ENCODE measurements at places on chromosomes 5 and 9.

GRCh38 chr5:31182136-31182535 is 11.3 kb upstream of the CDH6 start:
- DNase-seq: no peak

GRCh38 chr5:71883742-71884103 is 164.6 kb downstream of the CARTPT start:
- DNase-seq: no peak

DNA sequence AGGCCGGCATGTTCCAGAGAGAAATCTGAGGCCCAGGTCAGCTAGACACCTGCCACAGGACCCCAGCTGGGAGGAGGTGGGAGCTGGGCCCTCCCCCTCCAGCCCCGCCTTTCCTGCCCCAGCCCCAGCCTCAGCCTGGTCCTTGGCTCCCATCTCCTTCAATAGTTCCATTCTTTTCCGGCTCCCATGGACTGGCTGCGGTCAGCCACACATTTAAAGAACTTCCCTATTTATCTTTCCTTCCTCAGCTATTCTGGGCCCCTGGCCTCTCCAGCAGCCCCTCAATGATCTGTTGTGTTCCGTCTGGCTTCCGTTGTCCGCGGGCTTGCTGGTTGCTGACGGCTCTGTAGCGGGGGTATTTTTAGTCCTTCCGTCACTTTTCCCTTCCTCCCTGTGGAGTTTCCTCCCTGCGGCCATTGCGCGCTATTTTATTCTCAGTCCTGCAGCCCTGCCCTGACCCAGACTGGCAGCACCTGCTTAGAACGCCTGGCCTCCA is 73.8 kb downstream of the AMBP start:
- no peak for DNase-seq

GRCh38 chr9:76580820-76581219 is 121.8 kb downstream of the GCNT1 start:
- no peak for DNase-seq

DNA sequence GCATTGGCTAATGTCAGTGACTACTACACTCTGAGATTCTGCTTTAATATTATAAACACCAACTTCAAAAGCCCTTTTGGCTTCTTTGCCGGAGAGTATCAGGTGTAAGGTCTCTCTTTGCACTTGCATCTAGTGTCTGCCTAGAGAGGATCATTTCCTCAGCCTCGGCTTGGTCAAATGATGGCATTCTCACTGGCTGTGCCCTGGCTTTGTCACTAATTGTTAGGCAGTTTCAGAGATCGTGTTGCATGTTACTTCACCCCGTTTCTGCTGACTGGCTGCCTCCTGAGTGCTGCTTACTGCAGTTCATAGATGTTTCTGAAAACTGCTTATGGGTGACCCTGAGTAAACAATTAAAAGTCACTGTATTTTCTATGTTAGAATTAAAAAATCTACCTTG is 48.8 kb downstream of the SLC1A3 start:
- DNase-seq: no peak

- DNase-seq: no peak
Measured at GRCh38 chr5:180873615-180874520, 12.8 kb upstream of the ZFP62 start.

- no peak for DNase-seq
Measured at GRCh38 chr5:77844623-77845323, 68.6 kb upstream of the TBCA start.

DNA sequence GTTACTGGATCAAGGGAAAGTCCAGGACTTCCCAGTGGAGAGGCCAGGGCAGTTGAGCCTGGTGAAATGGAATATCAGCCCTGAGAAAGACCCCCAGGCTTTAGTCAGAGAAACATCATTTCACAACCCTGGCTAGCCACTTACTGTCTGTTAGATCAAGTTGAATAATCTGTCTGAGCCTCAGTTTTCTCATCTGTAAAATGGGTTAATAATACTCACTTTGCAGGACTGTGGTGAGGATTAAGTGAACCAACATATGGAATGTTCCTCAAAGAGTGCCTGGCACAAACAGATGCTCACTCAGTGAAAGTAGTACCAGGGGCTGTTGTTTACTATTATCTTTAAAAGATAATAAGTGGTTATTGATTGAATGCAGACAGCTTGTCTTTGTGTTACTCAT is 110.5 kb downstream of the SV2C start:
- no peak for DNase-seq

GRCh38 chr9:26983340-26983739 is 22.1 kb downstream of the LRRC19 start:
- DNase-seq: no peak

DNA sequence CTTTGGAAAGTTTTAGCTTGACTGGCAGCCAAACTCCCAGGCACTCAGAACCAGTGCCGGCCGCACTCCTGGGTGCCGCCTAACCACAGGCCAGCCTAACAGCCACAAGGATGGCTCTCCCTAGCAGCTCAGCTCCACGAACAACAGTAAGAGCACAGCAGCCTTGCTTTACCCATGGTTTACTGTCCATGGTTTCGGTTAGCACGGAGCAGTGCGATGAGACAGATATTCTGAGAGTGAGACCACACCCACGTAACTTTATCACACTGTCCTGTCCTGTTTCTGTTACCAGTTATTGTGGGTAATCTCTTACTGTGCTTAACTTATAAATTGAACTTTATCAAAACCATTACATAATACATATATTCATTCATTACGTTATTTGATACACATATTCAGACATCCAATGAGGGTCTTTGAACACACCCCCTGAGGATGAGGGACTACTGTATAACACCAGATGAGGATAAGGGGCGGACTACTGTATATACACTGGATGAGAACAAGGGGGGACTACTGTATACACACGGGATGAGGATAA is 12.4 kb downstream of the CLPTM1L start:
- DNase-seq: no peak

- DNase-seq: no peak
Measured at GRCh38 chr9:137820161-137820855, 57.3 kb upstream of the CACNA1B start.

GRCh38 chr9:121692606-121693387 is 41.4 kb downstream of the DAB2IP start:
- DNase-seq: no peak

DNA sequence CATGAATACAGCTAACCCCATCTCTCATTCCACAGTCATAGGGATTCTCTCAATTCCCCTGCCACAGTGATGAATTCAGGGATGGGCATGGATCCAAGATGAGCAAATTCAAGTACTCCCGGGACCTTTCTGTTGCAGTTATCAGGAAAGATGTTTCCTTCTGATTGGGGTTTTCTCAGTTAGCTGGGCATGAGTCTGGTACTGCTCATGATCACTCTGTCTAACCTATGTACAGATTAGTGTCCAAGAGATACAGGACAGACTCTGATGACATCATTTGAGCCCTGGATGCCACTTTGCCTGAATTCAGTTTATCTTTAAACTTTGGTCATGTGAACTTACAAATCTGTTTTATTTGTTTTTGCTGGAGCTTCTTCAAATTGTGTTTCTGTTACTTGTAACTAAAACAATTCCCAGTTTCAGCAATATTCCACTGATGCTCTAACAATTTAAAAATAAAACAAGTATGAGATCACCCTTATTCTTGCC is 257.7 kb upstream of the KLF9 start:
- DNase-seq: no peak

- DNase-seq: no peak
Measured at GRCh38 chr5:39759701-39760100, 334.9 kb upstream of the DAB2 start.

Data from stimulated activated CD4-positive, alpha-beta T cell treated with anti-CD3 and anti-CD28 coated beads, Interleukin-1b, Interleukin-23, amount 100 ng/mL, for 1 hour (primary cell).